GM23248 (cell line): ENCODE measurements at places on chromosomes 4 and X. TPM values are rescaled to one million over a fixed set of nuclear protein-coding genes. Genes with fewer than 3 reads are reported as not detected.

PABPC4L gene
- 0.09 and 0.13 TPM in 2 replicates for polyA plus RNA-seq

GAGE12F gene
- not detected in 2 replicates for polyA plus RNA-seq

GDI1 gene
- polyA plus RNA-seq: 82.2 and 87.1 TPM in 2 replicates

ZNF732 gene
- 0.11 TPM in 1 of 2 replicates, not detected in the other for polyA plus RNA-seq

CACNA1F gene
- polyA plus RNA-seq: not detected in 2 replicates

GABRB1 gene
- not detected in 2 replicates for polyA plus RNA-seq

GABRG1 gene
- polyA plus RNA-seq: 0.04 TPM in 1 of 2 replicates, not detected in the other

PCDH19 gene
- polyA plus RNA-seq: 0.05 and 0.16 TPM in 2 replicates

GRCh38 chrX:39816871-39817731 lies 280.7 kb downstream of the BCOR start:
- peak; percentile 81 for DNase-seq

GRCh38 chrX:12681047-12681446 lies 110.2 kb upstream of the PRPS2 start:
- DNase-seq: no peak

DNA sequence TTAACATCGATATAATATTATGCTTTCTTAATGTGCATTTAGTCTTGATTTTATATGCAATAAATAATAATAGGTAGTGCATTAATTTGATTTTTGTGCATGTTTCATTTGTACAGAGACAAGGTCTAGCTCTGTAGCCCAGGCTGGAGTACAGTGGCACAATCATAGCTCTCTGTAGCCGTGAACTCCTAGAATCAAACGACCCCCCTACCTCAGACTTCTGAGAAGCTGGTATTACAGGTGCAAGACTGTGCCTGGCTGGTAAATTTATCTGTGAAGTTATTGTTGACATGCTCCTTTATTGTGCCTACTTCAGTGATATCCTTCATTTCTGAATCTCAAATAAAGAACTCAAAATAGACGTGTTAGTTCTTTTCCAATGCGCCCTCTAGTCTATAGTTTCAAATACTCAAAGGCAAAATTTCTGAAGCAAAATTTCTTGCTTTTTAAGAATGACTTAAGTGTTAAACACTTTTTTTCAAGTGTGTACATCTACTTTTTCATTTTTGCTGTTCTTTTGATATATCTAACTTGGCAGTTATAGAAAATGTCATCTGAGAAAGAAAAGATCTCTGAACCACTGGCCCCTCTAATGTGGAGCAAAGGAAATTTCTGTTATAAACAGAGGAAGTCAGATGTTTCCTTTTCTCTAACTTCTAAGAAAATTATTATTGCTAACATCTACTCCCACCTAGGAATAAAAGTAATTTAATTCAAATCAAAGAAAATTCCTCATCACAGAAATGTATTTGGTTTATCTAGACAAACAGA lies 28.3 kb upstream of the GUCY1A1 start:
- DNase-seq: no peak

DNA sequence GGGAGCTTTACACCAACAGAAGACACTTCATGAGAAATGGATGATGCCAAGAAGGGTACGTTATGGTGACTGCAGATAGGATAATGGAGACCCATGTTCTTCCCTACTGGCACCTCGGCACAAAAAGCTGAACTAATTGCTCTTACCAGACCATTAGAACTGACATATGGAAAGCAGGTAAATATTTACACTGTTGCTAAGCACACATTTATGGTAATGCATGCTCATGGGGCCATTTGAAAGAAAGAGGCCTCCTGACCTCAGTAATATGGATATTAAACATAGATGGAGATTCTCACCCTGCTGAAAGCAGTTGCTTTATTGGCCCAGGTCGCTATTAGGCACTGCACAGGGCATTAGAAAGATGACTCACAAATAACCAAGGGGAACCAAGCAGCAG lies 1759.6 kb downstream of the C4orf33 start:
- DNase-seq: no peak

DNA sequence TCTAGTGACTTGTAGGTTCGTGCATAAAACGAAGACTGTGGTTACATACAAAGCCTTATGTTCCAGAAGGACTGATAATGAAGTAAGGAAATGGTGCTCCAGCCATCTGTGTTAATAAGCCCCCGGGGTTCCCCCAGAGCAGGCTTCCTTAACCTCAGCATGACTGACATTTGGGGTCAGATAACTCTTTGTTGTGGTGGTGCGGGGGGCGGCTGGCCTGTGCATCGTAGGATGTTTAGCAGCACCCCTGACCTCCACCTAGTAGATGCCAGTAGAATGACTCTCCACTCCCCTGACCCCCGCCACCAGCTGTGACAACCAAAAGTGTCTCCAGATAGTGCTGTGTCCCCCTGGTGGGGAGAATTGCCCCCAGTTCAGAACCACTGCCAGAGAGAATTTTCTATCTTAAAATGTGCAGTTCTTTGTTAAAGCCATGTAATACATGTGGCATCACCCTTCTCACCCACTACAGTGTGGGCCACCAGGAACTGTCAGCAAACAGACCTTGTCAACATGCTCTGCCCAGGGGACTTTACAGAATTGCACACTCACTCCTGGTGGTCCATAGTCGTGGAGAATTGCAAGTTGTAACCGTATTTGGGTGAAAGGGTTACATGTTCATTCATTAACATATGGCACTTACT lies 7.5 kb downstream of the SH3KBP1 start:
- no peak for DNase-seq

GRCh38 chr4:6962211-6963041 lies 52.8 kb downstream of the TBC1D14 start:
- no peak for DNase-seq

DNA sequence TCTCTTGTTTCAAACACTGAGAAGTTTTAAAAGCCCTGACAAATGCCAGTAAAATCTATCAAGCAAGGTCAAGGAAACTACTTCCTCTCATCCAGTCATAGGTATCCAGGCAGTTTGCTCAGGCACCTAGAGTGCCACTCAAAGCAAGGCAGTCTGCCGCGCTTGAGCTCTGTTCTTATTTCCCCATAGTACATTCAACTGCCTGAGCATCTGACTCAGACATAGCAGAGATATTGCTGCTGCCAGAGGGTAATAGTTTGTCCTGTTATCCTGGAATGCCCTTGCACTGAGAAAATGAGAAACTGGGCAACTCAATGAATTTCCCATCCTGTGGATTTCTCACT lies 16.1 kb upstream of the ATP8A1 start:
- peak; percentile 61 for DNase-seq

DNA sequence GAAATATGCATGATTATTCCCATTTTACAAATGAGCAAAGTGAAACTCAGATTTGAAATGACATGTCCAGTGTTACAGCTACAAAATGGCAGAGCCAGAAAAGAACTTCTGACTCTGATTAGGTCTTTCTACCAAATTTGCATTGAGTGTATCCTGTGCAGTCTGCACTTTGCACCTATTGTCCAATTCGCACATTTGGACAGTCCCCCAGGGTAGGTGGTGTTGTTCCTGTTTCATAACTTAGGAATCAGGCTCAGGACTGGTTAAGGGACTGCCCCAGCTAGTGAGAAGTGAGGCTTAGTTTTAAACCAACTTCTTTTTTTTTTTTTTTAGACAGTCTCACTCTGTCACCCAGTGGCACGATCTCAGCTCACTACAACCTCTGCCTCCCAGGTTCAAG lies 137.9 kb upstream of the NALF2 start:
- DNase-seq: no peak

- DNase-seq: no peak
Observed at GRCh38 chrX:150773634-150774033, 80.4 kb downstream of the MTMR1 start.

- DNase-seq: no peak
Observed at GRCh38 chr4:142164767-142165500, 528.6 kb downstream of the IL15 start.

DNA sequence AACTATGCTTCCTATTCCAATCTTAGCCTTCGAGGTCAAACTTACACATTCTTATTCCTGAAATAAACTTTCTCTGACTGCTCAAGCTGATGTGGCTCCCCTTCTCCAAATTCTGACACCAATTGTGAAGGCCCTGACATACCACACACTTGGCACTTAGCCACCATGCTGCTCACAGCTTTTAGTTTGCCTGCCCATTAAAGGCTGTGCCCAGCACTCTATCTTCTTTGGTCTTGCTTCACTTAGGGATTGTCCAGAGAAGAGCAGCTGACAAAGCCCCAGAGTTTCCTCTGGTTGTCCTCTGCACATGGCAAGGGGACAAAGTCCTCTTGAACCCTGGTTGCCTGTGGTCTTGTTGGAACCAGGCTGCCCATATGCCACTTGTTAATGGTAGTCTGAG lies 126.1 kb downstream of the ARHGEF9 start:
- peak; percentile 25 for DNase-seq

DNA sequence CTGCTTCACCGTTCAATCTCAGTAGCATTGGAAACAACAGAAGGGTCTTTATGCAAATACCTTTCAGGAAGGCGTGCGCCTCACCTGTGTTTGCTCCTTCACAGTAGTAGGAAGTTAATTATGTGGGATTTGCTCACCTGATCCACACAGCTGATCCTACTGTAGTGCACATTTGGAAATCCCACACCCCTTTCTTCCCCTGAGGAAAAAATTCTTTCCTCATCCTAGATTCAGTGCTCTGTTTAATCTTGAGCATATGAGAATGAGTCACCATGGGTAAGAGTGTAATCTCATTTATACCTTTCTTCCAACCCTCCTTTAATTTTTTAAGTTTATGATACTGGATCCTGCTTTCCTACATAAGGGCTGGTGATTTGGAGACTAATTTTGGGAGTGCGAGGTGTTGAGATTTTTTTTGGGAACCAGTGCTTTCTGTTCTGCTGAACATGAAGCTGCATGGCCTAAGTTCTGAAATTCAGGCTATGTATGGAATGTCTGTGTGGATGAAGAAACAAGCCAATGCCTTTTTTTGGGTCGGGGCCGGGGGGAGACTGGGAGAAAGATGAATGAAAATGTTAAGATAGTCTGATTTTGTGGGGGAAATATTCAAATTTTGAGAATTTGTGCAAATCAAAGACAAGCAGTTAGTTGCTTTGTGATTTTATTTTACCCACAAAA lies 19.0 kb downstream of the GAB1 start:
- DNase-seq: peak; percentile 55

- no peak for DNase-seq
Observed at GRCh38 chr4:148090029-148090428, 352.2 kb downstream of the NR3C2 start.

DNA sequence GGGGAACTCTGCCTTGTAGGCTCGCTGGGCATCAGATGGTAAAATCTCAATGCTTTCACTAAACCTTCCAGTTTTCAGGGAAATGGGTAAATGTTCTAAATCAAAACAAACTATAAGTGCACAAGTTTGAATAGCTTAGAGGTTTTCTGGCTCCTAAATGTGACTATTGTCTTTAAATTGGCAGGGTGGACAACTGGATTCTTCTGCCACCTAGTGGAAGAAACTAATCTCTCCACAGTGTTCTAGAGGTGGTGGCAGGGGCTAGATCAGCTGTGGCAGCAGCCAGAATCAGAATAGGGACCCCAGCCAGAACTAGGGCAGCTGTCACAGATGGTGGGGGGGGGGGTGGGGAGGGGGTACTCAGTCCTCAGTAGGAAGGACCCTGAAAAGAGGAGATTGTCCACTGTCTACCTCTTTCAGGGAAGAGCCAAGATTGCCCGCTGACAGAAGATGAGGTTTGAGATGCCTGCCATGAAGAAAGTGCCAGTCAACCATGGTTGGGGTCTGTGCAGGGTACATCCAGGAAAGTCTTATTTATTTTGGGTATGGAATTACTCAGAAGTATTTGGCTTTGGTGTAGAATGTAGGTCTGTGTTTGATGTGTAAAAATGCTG lies 201.4 kb downstream of the CCNG2 start:
- DNase-seq: peak; percentile 71

DNA sequence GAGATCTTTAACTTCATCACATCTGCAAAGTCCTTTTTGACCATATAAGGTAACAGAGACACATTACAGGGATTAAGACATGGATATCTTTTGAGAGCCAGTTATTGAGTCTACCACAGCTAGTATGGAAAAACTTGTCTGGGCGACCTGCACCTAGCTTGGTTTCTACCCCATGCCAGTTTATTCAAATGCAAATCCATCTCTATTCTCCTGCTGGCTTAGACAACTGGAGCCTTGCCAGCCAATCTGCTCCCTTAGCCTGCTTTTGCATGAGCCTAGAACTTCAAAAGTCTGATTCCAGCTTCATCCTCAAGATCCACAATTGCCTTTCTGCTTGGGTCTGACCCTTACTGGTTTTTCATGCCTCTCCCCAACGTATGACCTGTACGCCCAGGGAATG lies 212.0 kb upstream of the AFF2 start:
- DNase-seq: no peak

GRCh38 chrX:138287205-138287877 lies 424.2 kb downstream of the FGF13 start:
- DNase-seq: no peak

DNA sequence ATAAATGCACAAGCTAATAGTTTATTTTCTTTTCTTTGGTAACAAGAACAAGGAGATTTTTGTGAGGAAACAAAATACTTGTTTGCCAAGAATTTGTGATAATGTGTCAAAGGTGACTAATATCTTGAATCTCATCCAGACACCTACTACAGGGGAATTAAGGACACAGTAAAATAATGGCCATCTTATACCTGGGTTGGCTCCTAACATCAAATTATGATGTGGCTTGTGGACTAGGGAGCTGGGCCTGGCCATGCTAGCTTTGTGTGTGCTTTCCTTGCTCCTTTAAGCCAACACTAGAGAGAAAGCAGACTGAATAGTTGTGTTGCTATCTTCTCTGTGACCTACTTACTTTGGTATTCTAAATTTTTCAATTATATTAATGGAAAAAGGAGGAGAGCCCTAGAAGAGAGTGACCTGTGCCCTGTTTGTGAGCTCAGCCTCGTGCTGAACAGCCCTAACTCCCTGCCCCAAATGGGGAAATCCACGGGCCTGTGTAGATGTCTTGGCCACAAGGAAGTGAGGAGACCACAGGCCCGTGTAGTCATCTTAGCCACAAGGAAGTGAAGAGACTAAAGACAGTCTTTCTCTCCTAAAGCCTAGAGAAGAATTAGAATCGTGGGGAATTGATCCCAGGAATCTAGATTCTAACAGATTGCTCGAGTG lies 23.3 kb downstream of the ARHGAP24 start:
- peak; percentile 86 for DNase-seq
